ENCODE measurements at places on chromosomes 5 and 9. TPM values are rescaled to one million over a fixed set of nuclear protein-coding genes. Genes with fewer than 3 reads are reported as not detected.

The NMUR2 gene
- total RNA-seq = not detected

The TYRP1 gene
- total RNA-seq = not detected

The PCDHGB5 gene
- 15.7 TPM for total RNA-seq

- DNase-seq = no peak
- no peaks in the 10 kb centered on the region for H3K27me3 ChIP-seq
- no peaks in the 10 kb centered on the region for H3K4me1 ChIP-seq
Measured at GRCh38 chr5:97425511-97425910, 242.5 kb upstream of the RIOK2 start.

DNA sequence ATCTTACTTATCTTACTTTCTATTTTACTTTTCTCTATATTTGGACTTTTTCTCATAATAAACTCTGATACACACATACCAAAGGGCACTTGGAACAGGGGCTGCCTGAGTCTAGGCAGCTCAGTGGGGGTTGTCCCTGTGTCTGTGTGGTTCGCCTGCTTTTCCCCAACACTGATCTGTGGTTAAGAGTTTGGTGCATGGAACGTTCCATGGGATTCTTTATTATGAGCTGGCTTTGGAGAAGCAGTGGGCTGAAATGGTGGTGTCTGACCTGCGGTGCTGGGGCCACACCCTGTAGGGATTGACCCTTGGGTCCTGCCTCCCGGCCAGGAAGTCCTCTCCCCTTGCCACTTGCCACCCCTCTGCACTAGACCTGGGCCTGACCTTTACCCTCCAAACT is 47.4 kb downstream of the ANKRD33B start:
- H3K4me3 ChIP-seq = no peak overlapping the region
- peaks cover 37% of the 10 kb centered on the region for H3K4me1 ChIP-seq
- H3K27ac ChIP-seq = no peak overlapping the region

GRCh38 chr5:159913501-159913900 is 2.8 kb upstream of the ADRA1B start:
- no peaks in the 10 kb centered on the region for H3K36me3 ChIP-seq
- no peak overlapping the region for H3K4me3 ChIP-seq
- no peaks in the 10 kb centered on the region for H3K4me1 ChIP-seq
- peaks cover 20% of the 10 kb centered on the region for H3K27me3 ChIP-seq
- no peak for DNase-seq
- no peak overlapping the region for H3K27ac ChIP-seq
